ENCODE measurements at places on chromosomes 16 and 17. TPM values are rescaled to one million over a fixed set of nuclear protein-coding genes. Genes with fewer than 3 reads are reported as not detected.

DNA sequence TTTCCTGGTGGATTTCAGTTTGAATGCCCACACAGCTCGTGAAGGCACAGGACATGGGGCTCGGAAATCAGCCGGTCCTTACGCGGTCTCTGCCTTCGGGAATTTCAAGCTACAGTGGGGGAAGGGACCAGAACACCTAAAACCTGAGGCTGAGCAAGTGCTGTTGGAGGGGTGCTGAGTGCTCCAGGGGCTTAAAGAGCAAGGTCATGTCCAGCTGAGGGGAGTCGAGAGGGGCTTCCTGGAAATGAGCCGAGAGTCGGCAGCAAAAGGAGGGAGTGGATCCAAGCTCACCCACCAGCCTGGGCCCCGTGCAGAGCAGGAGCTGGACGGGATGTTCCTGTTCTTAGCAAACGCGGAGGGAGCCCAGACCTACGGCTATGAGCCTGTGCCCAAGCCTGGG, 73.2 kb upstream of the RPL38 start:
- no peak for DNase-seq

DNA sequence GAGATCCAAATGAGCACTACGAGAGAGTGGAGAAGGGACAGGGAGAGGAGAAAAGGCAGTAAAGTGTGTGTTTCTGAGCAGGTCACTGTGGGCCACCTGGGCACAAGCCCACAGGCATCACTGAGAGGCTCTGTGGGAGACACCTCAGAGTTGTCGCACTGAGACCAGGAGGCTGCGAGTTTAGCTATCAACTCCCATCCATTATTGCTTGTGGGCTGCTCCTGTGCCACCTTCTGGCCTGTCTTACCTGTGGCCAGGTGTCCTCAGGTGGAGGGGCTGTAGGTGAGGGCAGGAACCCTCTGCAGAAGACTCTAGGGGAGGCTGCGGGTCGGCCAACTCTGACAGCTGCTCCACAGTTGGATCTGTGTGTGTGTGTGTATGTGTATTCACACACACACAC, 2.5 kb upstream of the PRR29 start:
- DNase-seq, result no peak

- no peak for DNase-seq
Measured at GRCh38 chr16:66457888-66458287, 30.8 kb downstream of the BEAN1 start.

DNA sequence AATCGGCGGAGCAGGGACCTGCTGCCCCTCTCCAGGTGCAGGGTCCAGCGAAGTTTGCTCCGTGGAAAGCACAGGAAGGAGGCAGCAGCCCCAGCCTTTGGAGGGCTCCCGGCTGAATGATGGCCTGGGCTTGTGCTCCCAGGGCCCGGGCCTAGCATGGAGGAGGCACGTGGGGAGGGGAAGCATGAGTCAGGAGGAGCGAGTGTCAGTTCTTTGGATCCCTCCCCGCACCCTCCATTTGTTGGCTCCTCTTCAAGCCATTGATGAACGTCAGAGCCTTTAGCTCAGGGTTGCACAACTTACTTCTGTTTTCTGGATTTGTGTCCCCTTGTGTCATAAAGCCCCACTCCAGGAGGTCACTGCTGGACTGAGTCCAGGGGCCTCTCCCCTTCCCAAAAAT, 25.8 kb downstream of the TTYH2 start:
- DNase-seq, result no peak

The ZPBP2 gene
- not detected for total RNA-seq

The NPIPB6 gene
- total RNA-seq, result 0.66 TPM

The WWP2 gene
- 13.5 TPM for total RNA-seq

All from thymus (tissue), 14 donors.